ENCODE measurements at places on chromosomes 13 and 19.

GRCh38 chr19:40692212-40692551, 1.7 kb upstream of the NUMBL start:
- DNase-seq, result no peak

- DNase-seq, result no peak
These were observed 10.5 kb downstream of the SIRT2 start for GRCh38 chr19:38888876-38889275.

DNA sequence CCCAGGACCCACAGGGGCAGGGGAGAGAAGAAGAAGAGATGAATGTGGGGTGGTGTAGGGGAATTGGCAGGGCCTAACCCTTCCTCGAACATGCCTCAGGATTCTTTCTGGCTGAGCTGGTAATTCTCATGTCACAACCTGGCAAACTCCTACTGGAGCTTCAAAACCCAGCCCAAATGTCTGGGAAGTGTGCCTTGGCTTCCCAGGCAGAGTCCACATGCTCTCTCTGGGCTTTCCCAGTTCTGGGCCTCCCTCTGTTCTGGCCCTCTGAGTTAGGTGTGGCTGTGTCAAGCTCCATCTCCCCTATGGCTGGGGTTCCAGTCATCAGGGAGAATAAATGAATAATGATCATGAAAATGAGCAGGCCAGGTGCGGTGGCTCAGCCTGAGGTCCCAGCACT, 11.2 kb upstream of the TMEM161A start:
- DNase-seq, result no peak

DNA sequence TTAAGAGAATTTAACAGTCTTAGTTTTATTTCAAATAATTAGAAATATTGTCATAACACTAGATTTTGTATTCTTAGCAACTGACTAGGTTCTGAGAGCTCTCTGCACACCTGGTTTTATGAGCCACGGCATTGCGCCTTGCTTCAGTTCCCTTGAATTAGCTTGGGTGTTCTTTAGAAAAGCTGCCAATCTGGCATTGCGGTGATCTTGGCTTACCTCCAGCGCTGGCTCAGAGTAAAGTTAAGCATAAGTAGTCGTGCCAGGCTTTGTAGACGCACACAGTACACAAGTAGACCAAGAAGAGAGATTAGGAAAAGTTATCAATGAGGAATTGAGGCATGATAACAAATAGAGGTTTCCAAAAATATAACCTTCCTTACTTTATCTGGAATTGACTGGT, 45.7 kb downstream of the TPP2 start:
- DNase-seq, result no peak

GRCh38 chr13:25473864-25474263, 102.1 kb downstream of the ATP8A2 start:
- DNase-seq, result no peak

DNA sequence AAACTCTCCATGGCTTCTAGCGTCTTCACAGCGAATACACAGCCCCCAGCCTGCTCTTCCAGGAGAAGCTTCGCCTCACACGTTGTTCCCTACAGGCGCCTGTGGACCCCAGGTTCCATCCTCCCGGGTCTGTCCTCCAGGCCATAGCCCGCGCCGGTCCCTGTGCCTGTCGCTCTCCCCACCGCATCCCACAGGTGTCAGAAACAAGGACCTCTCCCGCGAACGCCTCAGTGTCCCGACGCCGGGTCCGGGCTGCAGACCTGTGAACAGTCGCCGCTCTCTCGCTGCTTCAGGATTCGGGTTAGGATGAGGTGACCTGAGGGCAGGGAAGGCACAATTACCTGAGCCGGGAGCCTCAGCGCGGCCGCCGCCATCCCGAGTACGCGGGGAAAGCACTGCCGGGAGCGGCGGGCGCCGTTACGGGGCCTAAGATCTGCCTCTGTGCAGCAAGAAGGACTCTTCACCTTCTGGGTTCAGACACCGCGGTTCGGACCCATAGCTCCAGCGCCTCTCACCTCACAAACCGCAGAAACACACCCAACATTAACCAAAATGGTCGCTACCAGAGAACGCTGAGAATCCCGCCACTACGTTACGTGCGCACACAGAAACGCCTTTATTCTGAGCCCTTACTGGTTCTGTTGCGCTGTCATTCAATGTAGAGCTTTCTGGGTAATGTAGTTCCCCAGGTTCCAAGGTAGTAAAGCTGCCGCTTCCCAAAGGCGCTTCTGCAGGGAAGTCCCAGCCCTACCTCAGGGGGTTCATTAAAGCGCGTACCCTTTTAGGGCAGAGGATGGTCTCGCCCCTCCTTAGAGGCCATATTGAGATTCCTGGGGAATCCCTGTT, at the start of gene ZNF418:
TSS of gene ZNF418 (minus strand) at position 583 of the 846 bp plus-strand sequence. CDS start 1,580 bp downstream, outside the sequence.
- DNase-seq, result no peak

DNA sequence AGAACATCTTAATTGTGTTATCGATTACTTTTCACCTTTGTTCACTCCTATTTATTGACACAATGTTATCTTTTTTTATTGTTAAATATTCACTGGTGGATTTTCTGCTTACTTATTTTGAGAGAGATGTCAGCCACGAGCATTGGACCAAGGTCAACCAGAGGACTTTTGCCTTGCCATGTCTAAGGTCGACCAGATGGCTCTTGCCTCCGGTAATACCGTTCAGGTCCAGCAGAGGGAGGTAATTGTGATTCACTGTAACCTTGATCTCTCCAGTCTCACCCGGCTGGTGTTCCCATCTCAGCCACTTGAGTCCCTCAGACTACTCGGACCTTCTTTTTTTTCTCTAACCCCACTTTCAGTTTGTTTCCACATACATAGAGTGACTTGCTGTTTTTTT, 1438.1 kb downstream of the UQCRFS1 start:
- DNase-seq, result no peak

DNA sequence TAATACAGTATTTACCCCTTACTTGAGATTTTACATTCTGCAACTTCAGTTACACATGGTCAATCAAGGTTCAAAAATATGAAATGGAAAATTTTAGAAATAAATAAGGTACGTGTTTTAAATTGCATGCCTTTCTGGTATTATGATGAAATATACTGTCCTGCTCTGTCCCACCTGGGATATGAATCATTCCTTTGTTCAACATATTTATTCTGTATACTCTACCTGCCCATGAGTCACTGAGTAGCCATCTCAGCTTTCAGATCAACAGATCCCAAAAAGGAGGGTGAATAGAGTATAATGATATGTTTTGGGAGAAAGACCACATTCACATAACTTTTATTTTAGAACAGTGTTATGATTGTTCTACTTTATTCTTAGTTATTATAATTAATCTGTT, 37.8 kb downstream of the STOML3 start:
- DNase-seq, result no peak

DNA sequence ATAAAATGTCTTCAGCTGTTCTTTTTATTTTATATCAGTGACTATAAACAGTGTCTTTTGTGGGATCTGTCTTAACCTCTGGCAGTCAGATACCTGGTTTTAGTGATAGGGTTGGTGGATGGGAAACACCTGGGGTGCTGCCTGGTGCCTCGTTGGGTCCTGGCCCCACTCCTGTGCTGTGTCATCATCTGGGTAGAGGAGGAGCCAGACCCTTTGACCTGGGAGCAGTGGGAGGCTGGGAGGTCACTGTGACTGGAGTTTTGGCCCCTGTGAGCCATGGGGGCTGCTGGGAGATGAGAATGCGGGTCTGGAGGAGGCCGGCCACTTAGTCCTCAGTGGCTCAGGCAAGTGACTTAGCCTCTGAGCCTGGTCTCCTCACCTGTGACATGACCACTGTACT, 29.4 kb downstream of the TDRD12 start:
- no peak for DNase-seq

GRCh38 chr13:92317066-92317465, 909.5 kb upstream of the GPC6 start:
- no peak for DNase-seq

DNA sequence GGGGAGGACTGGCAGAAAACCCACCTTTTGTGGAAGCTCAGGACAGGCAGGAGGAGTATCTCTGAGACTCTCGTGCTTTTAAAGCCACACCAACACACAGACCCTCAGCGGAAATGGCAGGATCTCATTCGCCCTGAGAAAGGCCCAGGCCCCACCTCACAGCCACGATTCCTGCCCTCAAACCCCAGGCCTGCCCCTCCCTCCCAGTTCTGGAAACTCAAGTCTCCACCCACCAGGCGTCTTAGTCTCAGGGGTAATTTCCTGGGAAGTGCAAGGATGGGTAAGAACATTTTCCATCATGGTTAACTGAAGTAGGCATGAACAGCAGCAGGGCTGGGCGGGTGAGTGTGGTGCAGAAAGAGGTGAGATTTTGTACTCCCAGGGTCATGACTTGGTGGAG, 8.0 kb upstream of the PDE4C start:
- no peak for DNase-seq

GRCh38 chr13:41250993-41251392, 12.4 kb downstream of the MTRF1 start:
- no peak for DNase-seq

GRCh38 chr19:48418317-48419064, 25.0 kb downstream of the GRIN2D start:
- DNase-seq, result peak; percentile 30

GRCh38 chr19:41997851-41998229, 3.8 kb upstream of the ATP1A3 start:
- DNase-seq, result no peak

- DNase-seq, result no peak
These were observed 368.5 kb downstream of the FGF14 start for GRCh38 chr13:102033386-102033785.

- DNase-seq, result no peak
These were observed 291.9 kb downstream of the PCDH20 start for GRCh38 chr13:61123538-61124289.

GRCh38 chr19:15540435-15540834, 32.1 kb downstream of the CYP4F22 start:
- no peak for DNase-seq

GRCh38 chr19:54469496-54469934, 3.6 kb downstream of the CDC42EP5 start:
- DNase-seq, result no peak

DNA sequence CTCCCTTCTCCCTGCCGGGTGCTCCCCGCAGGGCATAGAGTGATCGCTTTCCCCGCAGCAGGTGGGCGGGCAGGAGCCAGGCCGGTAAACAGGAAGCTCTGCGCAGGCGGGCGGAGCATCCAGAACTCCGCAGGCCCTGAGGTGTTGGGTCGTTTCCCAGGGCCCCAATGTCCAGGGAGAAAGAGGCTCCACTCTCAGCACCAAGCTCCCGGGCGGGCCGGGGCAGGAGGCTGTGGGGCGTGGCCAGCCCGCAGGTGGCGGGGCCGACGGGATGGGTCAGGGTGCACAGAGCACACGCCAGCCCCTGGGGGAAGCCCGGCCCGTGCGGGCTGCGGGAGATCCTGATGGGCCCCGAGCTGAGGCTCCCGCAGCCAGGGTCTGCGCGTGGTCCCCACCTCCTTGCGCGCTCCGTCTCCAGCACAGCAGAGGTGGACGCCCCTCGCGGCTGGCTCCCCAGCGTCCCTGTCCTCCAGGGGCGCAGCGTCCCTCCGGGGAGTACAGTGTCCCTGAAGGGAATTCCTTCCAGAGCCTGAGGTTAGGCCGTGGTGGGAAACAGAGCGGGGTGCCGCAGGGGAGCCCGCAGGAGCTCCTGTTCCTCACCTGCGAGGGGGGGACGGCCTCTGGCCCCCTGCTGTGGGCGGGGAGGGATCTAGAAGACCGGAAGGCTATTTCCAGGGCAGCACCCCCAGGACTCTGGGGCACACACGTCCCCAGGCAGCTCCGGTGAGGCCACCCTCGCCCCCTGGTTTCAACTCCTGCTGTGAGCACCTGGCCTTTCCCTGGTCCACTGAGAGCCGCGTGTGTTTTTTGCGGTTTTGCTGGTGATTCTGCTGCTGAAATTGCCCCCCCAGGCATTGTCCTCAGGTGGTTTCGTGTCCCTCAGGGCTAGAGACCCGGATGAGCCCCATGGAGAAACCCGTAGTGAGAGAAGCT, 12.2 kb downstream of the PIP5K1C start:
- DNase-seq, result peak; percentile 46

- DNase-seq, result no peak
These were observed 69.5 kb downstream of the DACH1 start for GRCh38 chr13:71797517-71797916.

- no peak for DNase-seq
These were observed 2.2 kb upstream of the MYADM start for GRCh38 chr19:53865523-53865917.

DNA sequence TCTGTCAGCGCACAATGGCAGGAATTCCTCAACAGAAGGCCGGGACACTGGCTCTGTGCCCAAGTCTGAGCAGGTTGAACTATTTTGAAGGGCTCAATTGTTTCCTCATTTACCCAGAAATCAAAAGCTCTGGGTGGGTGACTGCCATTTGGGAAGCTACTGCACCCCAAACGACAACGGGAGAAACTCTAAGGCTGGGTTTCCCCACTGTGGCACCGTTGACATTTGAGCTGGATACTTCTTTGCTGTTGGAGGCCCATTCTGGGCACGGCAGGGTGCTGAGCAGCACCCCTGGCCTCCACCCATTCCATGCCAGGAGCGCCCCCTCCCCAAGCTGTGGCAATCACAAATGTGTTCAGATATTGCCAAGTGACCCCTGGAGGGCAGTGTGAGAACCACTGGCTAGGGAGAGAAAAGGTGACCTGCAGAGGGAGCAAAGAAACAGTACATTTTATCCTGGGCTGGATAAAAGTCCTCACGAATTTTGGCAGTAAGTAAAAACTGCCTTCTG, 62.5 kb downstream of the RFX2 start:
- no peak for DNase-seq

DNA sequence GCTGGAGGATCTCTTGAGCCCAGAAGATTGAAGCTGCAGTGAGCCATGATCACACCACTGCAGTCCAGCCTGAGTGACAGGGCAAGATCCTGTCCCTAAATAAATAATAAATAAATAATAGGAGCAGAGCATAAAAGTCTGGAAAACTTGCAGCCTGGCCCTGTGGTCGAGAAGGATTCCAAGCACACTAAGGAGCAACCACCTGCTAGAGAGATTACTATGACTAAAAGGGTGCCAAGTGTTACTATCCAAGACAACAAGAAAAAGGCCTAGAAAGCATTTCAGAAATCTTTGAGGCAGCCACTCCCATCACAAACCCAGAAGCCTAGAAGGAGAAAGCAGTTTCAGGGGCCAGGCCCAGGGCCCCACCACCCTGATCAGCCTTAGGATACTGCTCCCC, 46.1 kb downstream of the LHFPL6 start:
- no peak for DNase-seq

GRCh38 chr19:18460900-18461299, 23.0 kb upstream of the ISYNA1 start:
- DNase-seq, result no peak

DNA sequence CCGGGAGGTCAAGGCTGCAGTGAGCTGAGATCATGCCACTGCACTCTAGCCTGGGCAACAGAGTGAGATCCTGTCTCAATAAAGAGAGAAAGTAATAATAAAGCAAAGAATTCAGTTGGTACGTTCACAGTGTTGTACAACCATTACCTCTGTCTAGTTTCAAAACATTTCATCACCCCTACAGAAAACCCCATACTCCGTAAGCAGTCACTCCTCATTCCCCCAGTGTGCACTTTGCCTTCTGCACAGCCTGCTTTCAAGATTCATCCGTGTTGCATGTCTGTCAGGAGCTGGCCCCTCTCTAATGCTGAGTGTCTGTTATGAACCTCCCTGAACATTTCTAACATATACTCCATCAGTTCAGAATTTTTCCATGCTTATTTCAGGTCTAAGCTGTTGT, 9.4 kb downstream of the POLD1 start:
- no peak for DNase-seq

Measured in CD8-positive, alpha-beta T cell (primary cell).